ENCODE measurements at places on chromosomes 6 and 20.
A peak's percentile ranks its signal among the peaks of the same experiment; 100 is the strongest.

- DNase-seq = no peak
These were observed 18.8 kb downstream of the TMEM74B start for GRCh38 chr20:1165941-1166340.

DNA sequence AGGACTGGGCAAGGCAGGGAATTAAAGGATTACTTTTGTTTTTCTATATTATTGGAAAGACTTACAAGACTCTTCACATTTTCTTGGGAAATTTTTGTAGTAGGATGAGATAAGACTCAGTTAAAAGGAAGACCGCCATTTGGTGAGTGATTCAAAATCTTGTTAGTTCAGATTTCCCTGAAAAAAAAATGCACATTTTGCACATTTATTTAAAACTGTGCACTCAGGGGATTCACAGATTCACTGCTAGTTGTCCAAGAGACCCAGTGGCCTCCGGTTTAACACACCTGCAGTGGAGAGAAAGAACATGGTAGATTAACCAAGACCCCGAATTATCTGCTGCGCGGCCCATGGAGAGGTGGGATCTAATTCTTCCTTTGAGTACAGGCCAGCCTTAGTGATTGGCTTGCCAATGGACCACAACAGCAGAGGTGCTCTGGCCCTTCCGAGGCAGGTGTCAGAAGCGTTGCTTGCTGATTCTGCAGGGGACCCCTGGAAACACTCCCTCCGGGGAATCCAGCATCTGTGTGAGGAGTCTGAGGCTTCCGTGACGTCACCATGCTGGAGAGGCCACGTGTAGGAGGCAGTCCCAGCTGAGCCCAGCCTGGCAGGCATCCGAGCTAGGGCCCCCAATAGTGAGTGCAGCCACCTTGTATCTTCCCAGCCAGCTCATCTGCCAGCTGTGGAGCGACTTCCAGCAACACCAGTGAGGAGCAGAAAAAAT lies 68.9 kb downstream of the ZNF217 start:
- no peak for DNase-seq

GRCh38 chr20:1636621-1637020 lies 16.8 kb upstream of the SIRPB1 start:
- DNase-seq = no peak

DNA sequence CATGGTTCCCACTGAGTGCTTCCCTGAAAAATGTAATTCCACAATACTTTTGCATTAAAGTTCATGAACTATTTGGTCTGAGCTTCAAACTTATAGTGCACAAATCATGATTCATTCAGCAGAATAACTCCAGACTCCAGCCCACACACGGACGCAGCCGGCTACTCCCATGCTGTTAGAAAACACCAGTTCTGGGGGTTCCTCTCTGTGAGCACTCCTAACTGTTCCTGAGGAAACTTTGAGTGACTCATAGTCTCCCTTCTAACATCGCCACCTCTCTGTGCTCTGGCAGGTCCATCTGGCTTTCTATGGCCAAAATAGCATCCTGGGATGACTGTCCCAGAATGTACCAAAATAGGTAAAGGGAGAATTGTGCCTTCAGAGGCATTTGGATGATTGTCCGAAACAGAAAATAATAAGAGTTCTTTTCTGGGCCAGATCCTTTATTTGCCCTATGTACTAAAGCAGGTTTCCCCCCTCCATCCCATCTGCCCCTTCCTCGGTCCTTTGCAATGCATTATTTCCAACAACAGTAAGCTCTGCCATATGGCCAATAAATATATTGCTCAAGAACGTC lies 32.3 kb upstream of the LY86 start:
- DNase-seq = no peak

- DNase-seq = no peak
These were observed at the start of gene PRSS16 for GRCh38 chr6:27247133-27247836. Gene PRSS16 (plus strand): TSS chr6:27247701. CDS start chr6:27247738, 37 bp downstream.

DNA sequence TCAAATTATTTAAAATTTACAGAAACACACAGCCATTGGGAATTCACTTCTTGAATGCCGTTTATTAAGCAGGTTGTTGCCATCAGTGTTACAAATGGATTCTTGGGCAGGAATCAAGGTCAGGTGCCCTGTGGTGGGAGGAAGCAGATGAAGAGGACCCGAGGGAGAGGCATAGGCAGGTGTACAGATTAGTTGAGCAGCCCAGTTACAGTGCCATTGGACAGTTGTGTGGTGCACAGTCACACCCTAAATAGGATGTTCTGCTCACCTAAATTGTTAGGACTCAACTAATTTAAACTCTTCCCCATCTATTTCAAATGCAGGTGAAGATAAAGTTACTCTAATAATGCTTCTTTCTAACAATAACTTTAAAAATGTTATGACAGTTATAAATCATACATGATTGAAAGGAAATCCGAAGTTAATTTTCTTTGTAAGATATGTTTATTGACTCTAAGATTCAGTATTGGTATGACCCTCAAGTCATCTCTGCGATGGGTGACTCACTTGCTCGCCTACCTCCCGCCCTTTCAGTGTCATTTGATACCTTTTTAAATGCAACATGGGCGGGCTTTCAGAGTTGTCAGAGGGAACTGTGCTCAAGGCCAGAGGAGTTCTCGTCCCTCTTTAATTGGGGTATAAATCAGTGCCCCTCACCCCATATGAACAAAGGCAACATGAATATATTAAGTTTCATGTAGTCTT lies 35.1 kb downstream of the DSE start:
- no peak for DNase-seq

DNA sequence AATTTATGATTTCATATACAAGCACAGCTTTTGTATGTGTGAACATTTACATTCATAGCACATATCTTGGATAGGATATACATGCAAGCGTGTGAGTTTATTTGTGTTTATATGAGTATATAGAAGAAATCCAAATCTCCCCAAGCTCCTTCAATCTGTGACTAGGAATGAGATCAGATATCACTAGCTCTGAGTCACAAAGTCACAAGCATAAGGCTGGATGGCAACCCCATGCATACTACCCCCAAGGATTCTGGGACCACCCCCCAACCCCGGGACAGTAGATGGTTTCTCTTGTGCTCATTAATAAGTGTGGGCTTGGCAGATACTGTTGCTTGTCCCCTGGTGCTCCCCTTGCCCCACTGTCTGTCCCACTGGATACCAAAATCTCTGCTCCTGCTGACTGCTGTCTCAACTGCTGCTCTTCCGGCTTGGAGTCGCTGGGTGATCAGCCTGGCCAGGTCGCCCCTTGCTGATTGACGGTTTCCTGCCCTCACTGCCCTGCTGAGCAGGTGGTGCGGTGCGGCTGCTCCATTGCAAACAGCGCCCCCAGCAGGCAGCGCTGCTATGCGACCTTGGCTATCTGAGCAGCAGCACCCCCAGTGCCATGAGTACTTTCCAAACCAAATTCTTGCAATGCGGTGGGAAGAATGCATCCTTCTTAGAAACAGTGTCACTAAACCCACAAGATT lies 279.4 kb downstream of the CD83 start:
- DNase-seq = no peak

- DNase-seq = peak; percentile 76
These were observed 17.5 kb upstream of the SYNCRIP start for GRCh38 chr6:85660181-85660611.

DNA sequence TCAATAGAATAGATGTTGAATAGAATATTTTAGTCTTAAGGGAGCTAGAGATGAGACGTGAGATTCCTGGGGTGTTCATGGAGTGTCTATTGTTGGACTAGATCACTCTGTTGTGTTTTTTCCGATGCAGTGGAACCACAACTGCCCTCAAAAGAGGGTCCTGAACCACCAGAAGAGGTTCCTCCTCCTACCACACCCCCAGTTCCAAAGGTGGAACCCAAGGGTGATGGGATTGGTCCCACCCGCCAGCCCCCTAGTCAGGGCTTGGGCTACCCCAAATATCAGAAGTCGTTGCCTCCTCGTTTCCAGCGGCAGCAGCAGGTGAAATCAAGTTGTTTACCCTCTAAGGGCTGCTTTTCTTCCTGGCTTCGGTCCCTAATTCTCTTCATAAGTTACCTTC lies 8.5 kb downstream of the PRRC2A start:
- DNase-seq = no peak

DNA sequence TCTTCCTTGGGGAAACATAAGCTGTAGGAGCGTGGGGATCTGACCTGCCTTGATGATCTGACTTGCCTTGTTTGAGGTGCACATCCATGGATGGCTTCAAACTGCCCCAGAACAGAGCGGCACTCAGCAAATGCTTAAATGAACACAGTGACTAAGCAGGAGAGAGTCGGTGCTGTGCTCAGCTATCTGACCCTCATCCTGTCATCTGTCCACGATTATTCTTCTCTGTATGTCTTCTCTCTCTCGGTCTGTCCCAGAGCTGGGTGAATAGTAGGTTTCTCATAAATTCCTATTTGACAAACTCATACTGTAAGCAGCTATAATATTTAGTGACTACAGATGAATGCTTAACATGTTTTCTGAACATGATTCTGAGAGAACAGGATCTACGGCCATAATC lies 37.3 kb downstream of the TRAM2 start:
- no peak for DNase-seq

GRCh38 chr20:329851-330232 lies 4.5 kb downstream of the SOX12 start:
- no peak for DNase-seq

DNA sequence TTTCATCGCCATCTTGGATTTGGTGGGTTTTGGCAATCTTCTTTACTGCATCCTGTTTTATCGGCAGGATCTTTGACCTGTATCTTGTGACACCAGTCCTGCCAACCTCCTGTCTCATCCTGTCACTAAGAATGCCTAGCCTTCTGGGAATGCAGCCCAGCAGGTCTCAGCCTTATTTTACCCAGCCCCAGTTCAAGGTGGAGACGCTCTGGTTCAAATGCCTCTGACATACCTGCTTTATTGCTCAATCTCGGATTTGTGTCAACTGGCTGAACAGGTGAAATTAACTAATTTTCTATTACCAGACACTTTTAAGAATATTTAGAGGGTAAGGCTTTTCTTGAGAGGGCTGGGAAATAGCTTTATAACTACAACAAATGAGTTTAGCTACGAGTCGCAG lies 102.5 kb downstream of the SASH1 start:
- DNase-seq = no peak

DNA sequence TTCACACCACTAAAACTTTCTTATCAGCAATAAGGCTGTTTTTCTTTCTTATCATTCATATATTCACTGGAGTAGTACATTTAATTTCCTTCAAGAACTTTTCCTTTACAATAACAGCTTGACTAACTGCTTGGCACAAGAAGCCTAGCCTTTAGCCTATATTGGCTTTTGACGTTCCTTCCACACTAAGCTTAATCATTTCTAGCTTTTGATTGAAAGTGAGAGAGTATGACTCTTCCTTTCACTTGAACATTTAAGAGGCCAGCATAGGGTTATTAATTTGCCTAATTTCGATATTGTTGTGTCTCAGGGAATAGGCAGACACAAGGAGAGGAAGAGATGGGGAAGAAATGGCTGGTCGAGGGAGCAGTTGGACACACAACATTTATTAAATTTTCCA lies 23.6 kb downstream of the THEMIS start:
- no peak for DNase-seq

DNA sequence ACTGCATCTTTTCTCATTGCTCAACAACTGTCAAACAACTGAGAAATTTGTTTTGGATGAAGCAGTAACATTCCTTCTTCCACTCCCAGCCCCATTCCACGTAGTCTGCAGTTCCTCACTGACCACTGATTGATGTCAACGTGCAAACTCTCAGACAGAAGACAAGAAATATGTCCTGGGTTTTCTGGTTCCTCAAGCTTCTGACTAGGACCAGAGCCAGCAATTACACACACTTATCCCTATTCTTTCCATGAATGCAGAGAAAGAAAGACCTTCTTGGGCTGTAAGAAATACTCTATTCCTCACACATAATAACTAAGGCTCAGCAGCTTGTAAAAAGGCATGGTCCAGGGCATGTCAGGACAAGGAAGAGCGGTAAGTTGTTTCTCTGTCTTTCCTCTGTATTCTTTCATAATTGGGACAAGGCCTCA lies 790.1 kb upstream of the SLC35B3 start:
- no peak for DNase-seq

DNA sequence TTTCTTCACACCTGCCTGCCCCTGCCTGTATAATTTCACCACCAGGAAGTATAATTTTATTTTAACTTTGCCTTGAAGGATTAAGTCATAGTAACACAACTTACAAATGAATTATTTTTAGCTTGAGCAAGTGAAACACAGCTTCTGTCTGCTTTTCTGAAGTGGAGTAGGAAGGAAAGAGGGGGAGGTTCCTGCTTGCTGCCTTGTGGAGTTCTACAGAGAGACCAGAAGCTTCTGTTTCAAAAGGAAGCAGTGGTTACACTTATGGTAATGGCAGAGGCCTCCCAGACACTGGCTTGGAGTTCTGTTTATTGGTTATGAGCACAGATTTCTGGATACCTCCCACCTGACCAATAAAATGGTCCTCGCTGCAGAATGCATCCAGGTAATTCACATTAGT lies 159.6 kb downstream of the TMEM200A start:
- no peak for DNase-seq

GRCh38 chr6:130870179-130870880 lies 43.1 kb downstream of the SMLR1 start:
- DNase-seq = no peak

GRCh38 chr6:55443238-55444134 lies 116.2 kb downstream of the GFRAL start:
- DNase-seq = no peak

- no peak for DNase-seq
These were observed 6.2 kb downstream of the PTPN1 start for GRCh38 chr20:50516180-50516934.

DNA sequence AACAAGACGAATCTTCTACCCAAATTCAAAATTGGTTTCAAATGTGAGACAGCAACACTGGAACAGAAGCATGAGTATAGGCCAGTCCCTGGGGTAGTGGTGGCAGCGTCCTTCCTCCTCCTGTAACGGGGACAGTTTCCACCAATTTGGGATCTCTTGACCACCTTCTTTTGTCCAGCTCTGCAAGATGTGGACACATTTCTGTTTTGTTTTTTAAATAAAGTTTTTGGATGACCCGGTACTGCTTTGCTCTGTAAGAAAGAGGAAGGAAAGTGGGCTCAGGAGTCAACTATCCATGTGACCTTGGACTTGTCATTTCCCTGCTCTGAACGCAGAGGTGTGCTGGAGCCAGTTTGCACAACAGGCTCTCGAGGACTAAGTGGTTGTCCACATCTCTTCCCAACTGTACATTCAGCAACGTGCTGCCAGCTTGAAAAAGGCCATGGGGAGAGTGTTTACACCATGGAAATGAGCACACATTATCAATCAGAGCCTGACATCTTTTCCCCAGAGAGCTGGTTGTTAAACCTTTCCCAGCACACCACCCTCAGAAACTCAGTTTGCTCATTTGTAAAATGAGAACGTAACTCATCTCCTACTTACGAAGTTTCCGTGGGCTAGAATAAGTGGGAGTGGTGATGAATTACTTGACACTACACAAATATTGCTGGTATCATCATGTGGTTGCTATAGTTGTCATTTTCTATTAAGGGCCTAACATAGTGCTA lies 66.5 kb downstream of the ADTRP start:
- DNase-seq = no peak

- DNase-seq = no peak
These were observed 24.9 kb downstream of the RNF144B start for GRCh38 chr6:18412068-18412467.

DNA sequence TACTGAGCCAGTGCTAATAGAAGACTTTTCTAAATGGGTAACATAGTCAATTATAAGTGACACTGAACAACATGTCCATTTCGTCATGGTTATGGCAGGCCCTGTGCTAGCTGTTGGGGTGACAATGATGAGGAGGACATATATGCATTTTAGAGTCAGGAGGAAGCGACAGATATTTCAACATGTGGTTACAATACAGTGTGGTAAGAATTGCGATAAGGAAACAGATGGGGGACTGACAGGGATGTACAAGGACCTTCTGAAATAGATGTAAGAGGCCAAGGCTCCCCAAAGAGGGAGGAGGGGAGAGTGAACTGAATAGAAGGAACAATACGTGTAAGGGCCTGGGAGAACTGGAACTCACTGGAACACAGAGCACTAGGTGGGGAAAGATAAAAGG lies 11.7 kb downstream of the MMP24 start:
- no peak for DNase-seq

Data from SW480 (cell line).